ENCODE measurements at places on chromosomes 5 and 9.

DNA sequence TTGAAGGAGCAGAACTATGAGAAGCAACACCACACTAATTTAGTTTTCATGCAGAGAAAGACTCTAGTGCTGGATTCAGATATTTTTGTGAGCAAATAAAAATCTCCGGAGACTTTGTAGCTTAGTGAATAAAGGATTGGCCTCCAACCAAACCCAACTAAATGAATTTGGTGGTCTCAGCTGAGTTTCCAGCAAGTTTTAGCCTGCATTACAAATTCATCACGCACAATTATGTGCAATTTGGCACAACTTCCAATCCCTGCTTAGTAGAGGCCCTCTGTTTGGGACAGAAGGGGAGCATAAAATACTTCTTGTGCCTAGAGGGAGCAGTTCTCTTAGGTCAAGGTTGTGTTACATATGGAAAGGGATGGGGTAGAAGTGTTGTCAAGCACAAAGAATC, 112.3 kb upstream of the ADAMTSL1 start:
- no peak for DNase-seq

- no peak for DNase-seq
Measured at GRCh38 chr9:37788332-37788731, 3.5 kb upstream of the EXOSC3 start.

GRCh38 chr9:91101611-91102168, 260.0 kb downstream of the AUH start:
- no peak for DNase-seq

- peak; percentile 62 for DNase-seq
Measured at GRCh38 chr5:9898319-9898718, 268.2 kb upstream of the TAS2R1 start.

DNA sequence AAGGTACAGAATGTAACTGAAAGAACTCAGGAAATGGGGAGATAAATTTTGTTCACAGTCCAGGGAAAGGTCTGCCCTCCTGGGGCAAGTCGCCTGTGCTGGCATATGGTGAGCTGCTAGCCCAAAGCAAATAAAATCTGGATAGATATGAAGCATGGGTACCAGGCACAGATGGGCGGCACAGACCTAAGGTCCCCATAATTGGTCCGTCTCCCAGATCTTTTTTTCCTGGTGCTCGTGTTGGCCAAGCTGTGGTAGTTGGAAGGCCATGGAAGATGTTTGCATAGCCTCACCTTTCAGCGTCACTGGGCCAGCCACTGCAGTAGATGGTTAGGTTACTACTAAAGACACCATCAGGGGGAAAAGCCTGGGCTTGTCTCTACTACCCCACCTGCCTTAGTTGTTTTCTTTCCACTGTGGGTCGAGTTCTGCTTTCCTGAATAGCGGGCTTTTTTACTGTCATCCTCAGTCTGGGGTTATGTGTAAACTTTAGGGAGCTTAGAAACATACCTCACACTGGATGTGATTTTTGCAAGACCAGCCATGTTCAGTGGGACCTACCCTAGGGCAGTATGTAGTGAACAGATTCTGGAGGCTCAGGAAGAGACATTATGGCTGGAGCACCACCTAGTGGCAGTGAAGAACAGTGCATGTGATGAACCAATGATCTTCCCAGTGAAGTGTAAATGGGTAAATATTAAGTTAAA, 24.2 kb upstream of the GLRX start:
- DNase-seq, result peak; percentile 77

DNA sequence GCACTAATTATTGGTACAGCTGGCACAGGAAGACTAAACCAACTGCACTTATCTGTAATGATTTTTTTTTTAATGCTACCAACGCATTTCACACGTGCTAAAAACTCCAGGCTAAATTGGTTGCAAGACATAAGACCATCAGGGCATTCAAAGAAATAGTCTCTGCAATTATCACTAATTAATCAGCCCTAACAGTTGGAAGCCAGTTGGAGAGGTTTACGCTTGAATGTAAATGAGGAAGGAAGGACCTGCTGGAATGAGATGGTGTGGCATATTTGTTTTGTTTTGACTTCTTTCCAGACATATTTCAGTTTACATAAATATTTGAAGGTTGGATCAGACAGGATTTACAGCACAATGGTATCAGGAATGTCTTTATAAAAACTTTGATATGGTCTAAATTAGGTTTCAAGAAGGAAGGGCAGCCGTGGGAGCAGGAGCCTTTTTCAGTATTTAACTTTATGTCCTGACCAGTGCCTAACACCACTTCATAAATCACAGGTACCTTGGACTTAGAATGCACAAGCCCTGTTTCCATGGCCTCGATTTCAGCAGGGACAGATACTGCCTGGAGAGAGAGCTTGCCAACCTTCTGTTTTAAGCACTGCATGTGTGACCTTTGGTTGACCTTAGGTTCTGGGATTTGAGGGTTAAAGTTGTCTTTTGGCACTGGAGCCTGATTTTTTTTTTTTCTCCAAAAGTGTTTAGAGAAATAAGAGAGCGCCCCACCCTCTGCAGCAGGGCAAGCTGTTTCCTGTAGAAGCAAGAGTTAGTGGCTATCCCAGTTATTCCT, 199.8 kb upstream of the MAP3K1 start:
- no peak for DNase-seq

DNA sequence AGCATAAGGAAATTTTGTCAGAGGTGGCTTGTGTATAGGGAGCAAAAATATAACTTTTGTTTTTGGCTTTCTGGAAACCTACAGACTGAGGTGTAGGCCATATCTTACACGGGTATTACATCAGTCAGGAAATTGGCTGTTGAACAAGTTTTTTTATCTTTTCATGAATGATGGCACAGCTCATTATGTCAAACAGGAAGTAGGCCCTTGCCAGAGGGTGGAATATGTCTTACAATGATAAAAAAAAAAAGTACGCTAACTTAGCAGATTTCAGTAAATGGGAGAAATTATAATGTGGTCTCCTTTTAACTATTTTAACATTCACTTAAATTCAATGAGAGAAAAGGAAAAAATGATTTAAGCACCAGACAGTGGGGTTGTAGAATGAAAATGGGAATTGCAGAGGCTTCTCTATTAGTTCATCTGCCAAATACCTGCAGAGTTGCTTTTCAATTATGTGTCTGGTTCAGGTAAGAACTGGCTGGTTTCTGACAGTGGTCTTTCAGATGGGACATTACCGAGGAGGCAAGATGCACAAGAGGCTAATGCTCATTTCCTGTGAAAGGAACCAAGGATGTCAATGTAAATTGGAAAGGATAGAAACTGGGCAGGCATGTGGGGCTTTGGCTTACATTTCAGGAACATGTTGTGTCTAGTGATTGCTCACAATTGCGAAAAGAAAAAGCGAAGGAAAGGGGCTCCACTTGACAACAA, 169.9 kb downstream of the NNT start:
- DNase-seq, result no peak

- DNase-seq, result no peak
Measured at GRCh38 chr9:134966270-134966669, 48.6 kb upstream of the FCN1 start.

GRCh38 chr5:139796061-139796806, 626 bp downstream of the PSD2 start:
- no peak for DNase-seq

- DNase-seq, result peak; percentile 41
Measured at GRCh38 chr5:143402553-143403333, 743 bp downstream of the NR3C1 start.

GRCh38 chr9:110178281-110178680, 29.7 kb downstream of the C9orf152 start:
- DNase-seq, result no peak

DNA sequence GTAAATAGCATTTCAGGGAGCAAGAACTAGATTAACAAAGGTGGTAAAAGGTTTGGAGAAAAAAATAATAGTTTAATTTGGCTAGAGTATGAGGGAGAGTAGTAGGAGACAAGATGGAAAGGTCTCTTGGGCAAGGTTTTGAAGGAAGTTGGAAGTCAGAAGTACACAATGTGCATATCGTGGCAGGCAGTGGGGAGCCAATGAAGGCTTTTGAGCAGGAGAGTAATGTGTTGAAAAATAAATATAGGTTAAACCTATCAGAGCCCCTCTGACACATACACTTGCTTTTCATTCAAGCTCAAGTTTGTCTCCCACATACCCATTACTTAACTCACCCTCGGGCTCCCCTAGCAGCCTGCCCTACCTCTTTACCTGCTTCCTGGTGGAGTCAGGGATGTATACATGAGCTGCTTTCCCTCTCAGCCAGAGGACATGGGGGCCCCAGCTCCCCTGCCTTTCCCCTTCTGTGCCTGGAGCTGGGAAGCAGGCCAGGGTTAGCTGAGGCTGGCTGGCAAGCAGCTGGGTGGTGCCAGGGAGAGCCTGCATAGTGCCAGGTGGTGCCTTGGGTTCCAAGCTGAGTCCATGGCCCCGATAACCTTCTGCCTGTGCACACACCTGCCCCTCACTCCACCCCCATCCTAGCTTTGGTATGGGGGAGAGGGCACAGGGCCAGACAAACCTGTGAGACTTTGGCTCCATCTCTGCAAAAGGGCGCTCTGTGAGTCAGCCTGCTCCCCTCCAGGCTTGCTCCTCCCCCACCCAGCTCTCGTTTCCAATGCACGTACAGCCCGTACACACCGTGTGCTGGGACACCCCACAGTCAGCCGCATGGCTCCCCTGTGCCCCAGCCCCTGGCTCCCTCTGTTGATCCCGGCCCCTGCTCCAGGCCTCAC, at the start of gene CA9:
Gene CA9 (plus strand): TSS at position 797 of the 893 bp plus-strand sequence. CDS start 32 bp downstream, at position 829.
- DNase-seq, result no peak

- no peak for DNase-seq
Measured at GRCh38 chr9:108333530-108333983, 522.2 kb downstream of the ACTL7B start.

DNA sequence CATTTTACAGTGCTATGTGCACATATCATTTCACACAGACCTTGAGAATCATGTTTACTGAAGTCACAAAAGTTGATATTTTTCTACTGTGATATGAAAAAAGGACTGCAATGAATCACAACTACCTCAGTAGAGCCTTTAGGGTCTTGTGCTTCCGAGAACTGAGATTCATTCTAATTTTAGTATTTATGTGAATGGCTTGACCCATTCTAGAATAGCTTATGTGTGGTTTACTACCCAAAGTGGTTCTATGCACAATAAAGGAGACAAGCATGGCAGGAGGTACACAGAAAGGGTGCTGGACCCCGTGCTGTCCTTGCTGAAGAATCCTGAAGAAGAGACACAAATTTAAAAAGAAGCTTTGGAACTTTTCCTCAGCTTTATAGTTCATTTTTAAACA, 28.2 kb downstream of the MEF2C start:
- DNase-seq, result no peak

DNA sequence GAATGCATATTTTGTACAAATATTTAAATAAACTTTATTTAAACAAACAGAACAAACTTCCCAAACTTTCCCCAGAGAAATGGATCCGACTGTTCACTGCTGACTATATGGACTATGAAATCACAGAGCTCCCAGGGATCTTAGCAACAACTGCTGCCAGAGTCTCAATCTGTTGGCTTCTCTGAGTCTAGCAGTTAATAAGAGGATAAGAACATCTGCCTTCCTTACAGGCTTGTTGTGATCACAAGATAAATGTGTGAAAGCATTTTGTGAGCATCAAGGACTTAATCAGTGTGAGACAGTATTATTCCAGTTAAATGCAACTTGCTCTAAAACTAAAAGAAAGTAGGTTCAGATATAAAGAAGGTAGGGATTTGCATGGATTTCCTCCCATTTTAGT, 31.4 kb upstream of the MYOT start:
- DNase-seq, result no peak

DNA sequence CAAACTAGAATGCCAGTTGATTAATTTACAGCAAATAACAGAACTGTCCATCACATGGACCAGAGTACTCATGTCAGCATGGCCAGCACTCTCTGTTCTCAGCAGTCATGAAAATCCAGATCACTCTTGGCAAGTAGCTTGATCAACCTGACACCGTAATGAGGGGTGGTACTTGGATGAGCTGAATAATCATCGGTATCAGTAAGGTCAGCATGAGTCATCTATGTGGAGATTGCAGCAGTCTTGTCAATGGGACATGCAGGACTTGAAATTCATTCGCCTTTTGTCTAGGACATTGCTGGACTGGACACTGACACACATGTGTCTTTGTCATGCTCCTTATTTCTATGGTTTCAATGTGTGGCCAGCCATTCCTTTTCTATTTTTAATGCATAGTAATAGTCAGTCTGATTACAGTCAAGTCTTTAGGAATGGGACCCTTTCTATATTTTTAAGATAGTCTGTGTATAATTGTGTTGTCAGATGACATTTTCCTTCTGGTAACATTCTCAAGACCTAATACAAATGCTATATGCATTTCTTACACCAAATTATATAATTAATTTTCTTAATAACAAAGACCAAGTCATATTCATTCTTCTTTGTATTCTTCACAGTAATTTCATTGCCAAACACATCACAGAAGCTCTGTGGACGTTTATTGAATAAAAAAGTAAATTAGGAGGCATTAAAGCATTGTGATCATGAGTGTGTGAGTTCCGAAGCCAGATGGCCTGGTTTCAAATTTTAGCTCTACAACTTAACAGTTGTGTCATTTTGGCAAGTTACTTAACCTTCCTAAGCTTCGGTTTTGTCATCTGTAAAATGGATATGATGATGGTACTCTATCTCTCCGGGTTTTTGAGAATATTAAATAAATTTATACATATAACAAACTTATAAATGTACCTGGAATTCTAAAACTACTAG, 57.4 kb downstream of the ADAMTSL1 start:
- DNase-seq, result no peak

GRCh38 chr9:129023036-129023907, 4.9 kb downstream of the SH3GLB2 start:
- peak; percentile 93 for DNase-seq

GRCh38 chr9:8859416-8859815, 1059.8 kb upstream of the DMAC1 start:
- no peak for DNase-seq

DNA sequence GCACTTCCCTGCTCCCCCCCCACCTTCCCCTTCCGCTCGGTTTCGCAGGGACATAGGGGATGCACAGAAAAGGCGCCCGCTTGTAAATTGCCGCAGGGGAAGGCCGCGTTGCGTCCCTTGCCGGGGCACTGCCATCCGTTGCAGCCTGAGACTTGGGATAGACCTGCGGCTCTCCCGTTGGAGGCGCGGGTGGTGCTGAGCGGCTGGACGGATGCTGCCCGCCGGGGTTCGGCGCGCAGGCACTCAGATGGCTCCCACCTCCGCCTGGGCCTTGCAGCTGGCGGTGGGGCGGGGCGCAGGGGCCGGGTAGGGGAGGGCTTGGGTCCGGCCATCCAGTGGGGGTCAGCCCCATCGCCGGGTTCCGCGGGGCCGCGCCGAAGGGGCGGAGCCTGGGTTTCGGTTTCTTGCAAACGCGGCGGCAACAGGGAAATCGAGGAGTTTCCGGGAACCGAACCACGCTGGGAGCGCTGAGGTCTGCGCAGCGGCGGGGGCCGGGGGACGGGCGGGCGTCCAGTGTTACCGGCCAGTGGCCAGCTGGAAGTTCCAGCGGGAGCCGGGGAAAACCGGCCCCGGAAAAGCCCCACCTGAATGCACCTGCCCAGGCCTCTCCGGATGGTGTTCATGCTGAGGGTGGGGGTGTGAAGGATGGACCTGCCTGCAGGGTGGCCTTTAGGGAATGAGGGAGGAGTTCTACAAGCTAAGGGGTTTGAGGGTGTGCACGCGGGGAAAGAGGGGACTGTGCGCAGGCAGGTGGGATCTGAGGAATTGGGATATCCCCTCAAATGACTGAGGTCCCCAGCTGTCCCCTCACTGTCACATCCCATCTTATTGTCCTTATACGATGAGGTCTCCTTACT, 6.3 kb upstream of the IRF1 start:
- DNase-seq, result peak; percentile 90

GRCh38 chr5:54728588-54728915, 211.0 kb downstream of the SNX18 start:
- no peak for DNase-seq

- no peak for DNase-seq
Measured at GRCh38 chr5:172423379-172424110, 30.8 kb downstream of the SH3PXD2B start.

All from AG20443 (cell line).